ENCODE measurements at places on chromosomes 2 and 18.

DNA sequence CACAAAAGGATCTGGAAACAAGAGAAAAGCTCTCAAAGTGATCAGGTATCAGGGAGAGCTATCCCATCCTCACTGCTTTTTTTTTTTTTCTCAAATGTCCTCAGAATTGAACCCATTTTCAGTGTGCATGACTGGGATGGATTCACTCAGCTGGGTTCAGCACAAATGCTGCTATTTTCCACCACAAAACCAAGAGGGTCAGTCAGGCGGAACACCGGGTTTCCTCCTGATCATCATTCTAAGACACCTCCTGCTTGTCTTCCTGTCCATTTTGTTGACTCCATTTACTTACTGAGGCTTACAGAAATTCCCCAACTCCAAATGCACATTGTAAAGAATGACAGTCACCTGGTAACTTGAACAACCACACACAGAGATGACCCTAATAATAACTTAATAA is 39.9 kb downstream of the CYRIA start:
- no peak for DNase-seq

GRCh38 chr18:41922841-41923240 is 32.2 kb upstream of the PIK3C3 start:
- DNase-seq: no peak

- no peak for DNase-seq
Measured at GRCh38 chr2:170204298-170204951, 26.5 kb downstream of the MYO3B start.

GRCh38 chr18:54616220-54616848 is 25.3 kb downstream of the DYNAP start:
- DNase-seq: peak; percentile 30

DNA sequence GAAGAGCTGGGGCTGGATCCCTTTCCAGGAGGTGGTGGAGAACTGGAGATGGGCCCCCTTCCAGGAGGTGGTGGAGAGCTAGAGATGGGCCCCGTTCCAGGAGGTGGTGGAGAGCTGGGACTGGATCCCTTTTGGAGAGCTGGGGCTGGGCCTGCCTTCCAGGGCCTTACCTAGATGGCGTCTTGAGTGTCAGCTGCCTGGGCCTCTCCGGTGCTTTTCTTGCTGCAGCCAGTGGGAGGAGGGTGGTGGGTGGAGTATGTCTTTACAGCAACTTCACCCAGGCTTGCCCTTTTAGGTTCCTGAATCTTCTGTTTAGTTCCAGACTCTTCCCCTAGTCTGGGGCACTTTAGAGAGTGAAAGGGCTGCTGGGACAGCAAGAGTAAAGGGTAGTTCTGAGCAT is 19.1 kb upstream of the TXNDC2 start:
- no peak for DNase-seq

- no peak for DNase-seq
Measured at GRCh38 chr18:11494107-11494506, 115.3 kb upstream of the SLC35G4 start.

- DNase-seq: no peak
Measured at GRCh38 chr2:10665833-10666232, 23.9 kb downstream of the NOL10 start.

GRCh38 chr2:158912112-158912511 is 56.3 kb upstream of the TANC1 start:
- DNase-seq: no peak

All from CMK (cell line).